ENCODE measurements at places on chromosomes 2 and 18.

DNA sequence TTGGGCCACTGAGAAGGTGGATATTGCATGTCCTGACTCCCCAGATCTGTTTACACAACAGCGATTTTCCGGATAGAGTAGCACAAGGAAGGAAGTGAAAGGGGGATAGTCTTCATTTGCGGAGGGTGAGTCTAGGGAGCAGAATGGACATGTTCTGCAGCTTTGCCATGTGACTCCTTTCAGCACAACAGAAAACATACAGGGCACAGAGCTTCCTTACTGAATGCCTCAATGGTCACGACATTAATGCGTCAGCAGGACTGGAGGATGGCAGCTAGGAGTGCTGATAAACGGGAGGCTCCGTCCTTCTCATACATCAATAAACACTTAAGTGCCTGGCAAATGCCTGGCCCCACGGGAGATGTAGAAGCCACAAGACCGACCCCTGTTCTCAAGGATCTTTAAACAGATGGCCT is 163.0 kb downstream of the FAM210A start:
- no peak for DNase-seq

DNA sequence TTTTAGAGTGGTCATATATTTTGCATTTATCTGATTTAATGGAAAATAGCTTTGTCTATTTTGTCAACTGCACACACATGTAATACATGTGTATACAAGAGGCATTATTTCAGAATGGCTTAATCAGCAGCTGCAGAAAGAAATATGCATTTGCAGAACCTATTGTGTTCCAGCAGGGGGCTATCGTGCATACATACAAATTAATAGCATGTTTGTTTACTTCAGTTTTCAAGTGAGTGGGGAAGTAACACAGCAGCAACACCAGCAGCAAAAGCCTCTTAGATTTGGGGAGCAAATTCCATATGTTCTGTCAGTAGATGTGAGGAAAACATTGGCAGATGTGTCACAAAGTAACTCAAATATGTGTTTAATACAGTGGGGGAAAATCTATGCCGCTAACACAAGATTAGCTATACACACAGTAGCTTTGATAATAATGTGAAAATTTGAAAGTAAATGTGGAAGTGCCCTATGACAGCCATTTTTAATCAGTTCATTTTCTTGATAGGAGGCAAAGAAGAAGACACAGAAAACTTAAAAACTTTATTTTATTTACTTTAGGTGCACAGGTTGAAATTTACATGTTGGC is 218.1 kb downstream of the WDR7 start:
- no peak for DNase-seq

- no peak for DNase-seq
These were observed 87.1 kb upstream of the CYP1B1 start for GRCh38 chr2:38163006-38163405.

GRCh38 chr2:186573531-186573930 is 16.3 kb upstream of the ITGAV start:
- DNase-seq = no peak

- no peak for DNase-seq
These were observed 22.0 kb downstream of the NTSR2 start for GRCh38 chr2:11647834-11648600.

DNA sequence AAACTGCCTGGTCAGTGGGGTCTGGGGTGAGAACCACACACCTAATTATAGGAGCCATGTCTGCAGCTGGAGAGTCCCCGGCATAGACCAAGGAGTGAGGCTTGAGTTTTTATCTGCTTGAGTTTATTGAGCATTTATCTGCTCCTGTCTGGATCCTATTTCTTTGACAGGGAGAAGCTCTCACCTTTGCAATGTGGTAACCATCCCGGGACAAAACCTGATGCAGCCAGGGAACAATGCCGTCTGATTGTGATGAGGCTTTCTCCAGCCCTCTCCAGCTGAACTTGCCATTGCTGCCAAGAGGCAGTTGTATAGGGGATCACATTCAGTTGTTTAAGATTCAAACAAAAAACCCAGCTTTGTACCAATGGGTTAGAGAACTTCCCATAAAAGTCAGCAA is 324.4 kb downstream of the TSN start:
- DNase-seq = no peak

GRCh38 chr2:239181074-239181902 is 219.5 kb downstream of the HDAC4 start:
- no peak for DNase-seq

DNA sequence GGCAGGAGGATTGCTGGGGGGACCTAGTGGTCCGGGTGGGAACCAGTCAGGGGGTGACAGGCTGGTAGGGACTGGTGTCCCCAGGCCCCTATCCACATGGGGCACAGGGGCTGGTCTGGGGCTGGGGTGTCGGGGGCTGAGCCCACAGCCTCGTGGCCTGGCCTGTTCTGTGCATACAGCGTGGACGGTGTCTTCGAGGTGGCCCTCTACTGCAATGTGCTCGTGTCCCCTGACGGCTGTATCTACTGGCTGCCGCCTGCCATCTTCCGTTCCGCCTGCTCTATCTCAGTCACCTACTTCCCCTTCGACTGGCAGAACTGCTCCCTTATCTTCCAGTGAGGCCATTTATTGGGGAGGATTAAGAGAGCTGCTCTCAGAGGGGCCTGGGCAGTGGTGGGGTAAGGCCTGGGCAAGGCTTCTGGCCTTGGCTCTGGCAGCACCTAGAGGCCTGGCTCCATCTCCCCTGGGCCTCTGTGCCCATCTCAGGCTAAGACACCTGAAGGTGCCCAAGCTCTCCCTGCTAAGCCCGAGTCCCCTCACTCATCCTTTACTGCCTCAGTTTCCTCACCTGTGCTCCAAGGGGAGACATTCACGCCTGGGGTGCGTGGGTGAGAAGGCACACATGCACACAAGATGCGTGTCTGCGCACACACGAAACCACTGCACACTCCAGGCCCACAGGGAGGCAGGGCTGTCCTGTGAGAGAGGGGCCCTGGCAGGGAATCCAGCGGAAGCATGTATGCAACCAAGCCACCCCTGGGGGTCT is 1.9 kb downstream of the CHRNG start:
- no peak for DNase-seq

GRCh38 chr2:236180831-236181453 is 12.8 kb upstream of the GBX2 start:
- peak; percentile 27 for DNase-seq

- DNase-seq = no peak
These were observed 25.1 kb downstream of the SLC66A2 start for GRCh38 chr18:79926306-79926705.

GRCh38 chr18:22318745-22319407 is 98.8 kb downstream of the CTAGE1 start:
- no peak for DNase-seq

DNA sequence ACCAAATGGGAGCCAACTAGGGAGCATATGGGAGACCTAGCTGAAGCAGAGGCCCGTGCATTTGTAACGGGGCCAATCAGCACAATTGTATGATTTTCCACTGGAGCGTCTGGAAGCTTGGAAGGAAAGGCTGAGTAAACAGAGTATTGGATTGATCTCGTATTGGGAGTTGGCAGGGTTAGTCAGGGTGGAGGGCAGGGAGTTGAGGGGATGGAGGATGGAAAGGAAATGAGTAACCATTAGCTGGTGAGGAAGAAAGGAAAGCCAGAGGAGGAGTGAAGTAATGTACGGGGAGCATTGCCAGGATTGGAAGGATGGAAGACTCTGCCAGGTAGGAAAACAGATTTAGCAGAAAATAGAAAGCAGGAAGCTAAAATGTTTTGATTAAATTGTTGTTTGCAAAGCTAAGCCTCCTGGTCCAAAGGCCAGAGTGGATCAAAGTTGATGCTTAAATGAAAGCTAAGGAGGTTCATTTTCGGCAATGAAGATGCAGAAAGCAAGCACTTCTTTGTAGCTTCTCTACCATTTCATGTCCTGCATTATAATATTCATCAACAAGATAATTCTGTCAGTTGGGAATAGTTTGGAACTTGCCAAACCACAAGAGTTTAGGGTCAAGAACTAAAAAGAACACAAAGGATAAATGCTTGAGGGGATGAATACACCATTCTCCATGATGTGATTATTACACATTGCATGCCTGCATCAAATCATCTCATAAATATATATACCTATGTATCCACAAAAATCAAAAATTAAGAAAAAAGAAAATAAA is 75.6 kb upstream of the TTN start:
- DNase-seq = no peak

DNA sequence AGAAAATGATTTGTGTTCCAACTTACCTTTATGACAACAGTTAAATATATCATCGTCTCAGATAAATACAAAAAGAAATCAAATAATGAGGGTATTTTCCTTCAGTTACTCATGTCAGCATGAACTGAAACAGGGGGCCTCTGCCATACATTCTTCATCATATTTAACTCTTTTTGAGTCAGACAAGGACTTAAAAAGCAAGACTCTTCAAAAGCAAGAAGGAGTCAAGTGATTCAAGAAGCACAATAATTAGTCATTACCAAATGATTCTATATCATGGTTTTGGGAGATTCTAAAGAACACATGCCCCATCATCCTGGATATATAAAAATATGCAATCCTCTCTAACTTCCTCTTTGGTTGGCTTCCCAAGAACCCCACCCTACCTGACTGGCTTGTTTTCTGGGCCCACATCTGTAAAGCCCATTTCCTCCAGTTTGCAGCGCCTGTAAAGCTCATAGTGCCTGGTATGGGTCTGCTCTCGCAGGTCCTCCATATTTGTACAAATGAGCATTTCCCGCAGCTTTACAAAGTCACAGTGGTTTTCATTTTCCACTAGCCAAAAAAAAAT is 49.7 kb downstream of the SEPTIN10 start:
- DNase-seq = no peak

DNA sequence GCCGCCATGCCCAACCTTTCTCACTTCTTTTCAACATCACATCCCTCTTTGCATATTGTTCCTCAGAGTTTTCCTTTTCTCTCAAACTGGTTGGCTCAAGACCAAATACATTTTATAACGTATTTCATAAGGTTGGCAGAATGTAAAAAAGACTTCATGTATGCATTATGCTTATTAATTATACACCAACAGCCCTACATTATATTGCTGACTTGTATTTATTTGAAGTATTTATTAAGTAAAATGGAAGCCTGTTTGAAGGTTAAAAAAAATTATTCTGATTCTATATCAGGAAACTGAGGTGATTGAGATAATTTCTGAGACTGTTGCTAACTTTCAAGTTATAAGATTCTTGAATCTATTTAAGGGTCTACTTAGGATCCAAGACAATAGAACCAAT is 208.0 kb upstream of the KCNH7 start:
- DNase-seq = no peak

GRCh38 chr18:63808125-63808524 is 32.9 kb downstream of the SERPINB7 start:
- DNase-seq = no peak

- no peak for DNase-seq
These were observed 32.6 kb downstream of the MYO7B start for GRCh38 chr2:127568128-127568527.

DNA sequence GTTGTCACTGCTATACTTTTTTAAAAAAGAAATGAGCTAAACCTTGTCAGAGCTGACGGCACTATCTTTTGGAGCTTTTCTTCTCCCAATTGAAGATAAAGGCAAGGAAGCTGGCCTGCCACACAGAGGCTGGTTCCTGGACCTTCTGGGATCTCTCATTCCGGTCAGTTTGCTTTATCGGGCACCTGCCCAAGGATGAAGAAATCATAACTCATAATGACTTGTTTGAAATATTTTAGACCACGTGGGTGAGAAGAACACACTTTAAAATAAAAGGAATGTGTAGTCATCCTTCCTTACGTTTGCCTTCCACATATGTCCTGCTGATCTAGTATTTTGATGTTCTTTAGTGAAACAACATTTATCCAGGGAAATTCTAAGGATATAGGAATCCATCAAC is 535.7 kb downstream of the DCC start:
- DNase-seq = no peak

- DNase-seq = no peak
These were observed 12.8 kb downstream of the PXDN start for GRCh38 chr2:1731447-1731962.

GRCh38 chr18:49907346-49907929 is 94.1 kb upstream of the ACAA2 start:
- no peak for DNase-seq

- DNase-seq = no peak
These were observed 15.4 kb downstream of the GREB1L start for GRCh38 chr18:21257386-21257785.

DNA sequence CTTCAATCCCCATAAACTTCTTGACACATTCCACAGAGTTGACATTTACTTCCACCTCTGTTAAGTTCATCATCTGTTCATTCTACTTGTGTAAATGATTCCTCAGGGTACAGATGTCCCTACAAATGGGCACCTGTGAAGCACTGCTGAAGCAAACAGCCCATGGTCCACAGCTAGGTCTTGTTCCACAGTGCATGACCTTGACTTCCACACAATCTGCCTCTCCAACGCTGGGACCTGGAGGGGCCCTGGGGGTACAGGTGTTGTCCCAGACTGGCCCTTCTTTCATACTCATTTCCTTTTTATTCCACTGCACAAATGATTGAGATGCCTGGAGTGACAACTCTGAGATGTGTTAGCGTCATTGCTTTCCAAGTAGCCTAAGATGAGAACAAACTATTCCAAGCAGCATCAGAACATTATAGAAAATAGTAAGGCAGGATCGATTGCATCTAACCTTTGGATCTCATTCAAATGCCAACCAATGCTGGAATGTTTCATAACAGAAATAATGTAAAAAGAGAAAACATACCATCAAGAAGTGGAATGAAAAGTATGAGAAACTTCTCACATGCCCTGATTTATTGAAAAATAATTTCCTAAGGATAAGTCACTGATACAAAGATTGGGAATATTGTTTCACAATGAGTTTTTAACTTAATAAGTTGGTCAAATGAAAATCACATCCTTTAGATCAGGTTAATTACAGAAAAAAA is 31.2 kb downstream of the PIEZO2 start:
- no peak for DNase-seq

DNA sequence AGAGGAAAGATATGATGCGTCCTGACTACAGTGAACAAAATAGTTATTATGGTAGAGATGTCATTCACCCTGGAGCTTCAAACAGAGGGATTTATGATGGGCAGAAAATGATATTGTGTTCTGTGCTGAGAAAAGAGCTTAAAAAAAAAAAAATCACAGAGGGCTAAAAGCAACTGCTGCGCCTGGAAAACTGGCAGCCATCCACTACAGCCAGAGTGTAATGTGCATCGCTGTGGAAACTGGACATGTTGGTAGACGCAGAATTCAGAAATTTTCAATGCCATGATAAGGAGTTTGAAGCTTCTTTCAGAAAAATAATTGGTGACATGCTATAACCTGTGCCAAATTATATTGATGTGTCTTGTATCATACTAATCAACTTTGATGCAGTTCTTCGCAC is 122.9 kb upstream of the SOX11 start:
- no peak for DNase-seq
